ENCODE measurements at places on chromosomes 2 and 18.
A peak's percentile ranks its signal among the peaks of the same experiment; 100 is the strongest.

- H3K27me3 ChIP-seq: no peaks in the 10 kb centered on the region
- H3K36me3 ChIP-seq: no peaks in the 10 kb centered on the region
- no peak overlapping the region for H3K4me3 ChIP-seq
These were observed 35.2 kb downstream of the OTOF start for GRCh38 chr2:26442707-26443106.

- peaks cover 11% of the 10 kb centered on the region for H3K36me3 ChIP-seq
- peaks cover 2% of the 10 kb centered on the region for H3K4me1 ChIP-seq
- H3K4me3 ChIP-seq: no peak overlapping the region
- no peak overlapping the region for H3K27ac ChIP-seq
- no peaks in the 10 kb centered on the region for H3K27me3 ChIP-seq
These were observed 28.8 kb downstream of the STEAP3 start for GRCh38 chr2:119252186-119253113.

GRCh38 chr18:62381373-62381772 lies 56.3 kb downstream of the TNFRSF11A start:
- no peaks in the 10 kb centered on the region for H3K36me3 ChIP-seq
- no peak overlapping the region for H3K27ac ChIP-seq
- H3K4me1 ChIP-seq: no peaks in the 10 kb centered on the region
- no peak overlapping the region for H3K4me3 ChIP-seq
- no peaks in the 10 kb centered on the region for H3K27me3 ChIP-seq

DNA sequence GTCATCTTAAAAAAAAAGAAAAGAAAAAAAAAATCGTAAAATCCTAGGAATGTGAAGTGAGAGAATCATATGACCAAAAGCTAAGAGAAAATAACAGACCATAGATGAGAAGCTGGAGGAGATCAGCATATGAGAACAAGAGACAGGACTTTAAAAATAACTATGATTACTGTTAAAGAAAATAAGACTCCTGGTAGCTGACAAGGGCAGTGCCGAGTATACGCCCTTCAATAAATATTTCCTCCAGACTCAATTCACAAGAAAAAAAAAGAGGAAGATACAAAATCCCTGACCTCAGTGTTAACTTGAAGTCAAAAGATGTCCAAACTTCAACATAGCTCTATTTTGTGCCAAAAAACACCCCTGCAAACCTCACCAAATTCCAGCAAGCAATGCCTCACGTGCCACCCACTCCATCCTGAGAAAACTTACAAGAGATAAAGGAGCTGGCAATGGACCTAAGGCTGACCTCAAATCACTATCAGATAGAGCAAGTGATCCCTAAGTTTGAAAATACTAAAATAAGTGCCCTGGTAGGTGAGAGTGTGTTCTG lies 817.2 kb downstream of the SOCS6 start:
- peak overlapping the region; percentile 89 for H3K27ac ChIP-seq
- no peak overlapping the region for H3K4me3 ChIP-seq
- DNase-seq: no peak
- peaks cover 14% of the 10 kb centered on the region for H3K4me1 ChIP-seq

DNA sequence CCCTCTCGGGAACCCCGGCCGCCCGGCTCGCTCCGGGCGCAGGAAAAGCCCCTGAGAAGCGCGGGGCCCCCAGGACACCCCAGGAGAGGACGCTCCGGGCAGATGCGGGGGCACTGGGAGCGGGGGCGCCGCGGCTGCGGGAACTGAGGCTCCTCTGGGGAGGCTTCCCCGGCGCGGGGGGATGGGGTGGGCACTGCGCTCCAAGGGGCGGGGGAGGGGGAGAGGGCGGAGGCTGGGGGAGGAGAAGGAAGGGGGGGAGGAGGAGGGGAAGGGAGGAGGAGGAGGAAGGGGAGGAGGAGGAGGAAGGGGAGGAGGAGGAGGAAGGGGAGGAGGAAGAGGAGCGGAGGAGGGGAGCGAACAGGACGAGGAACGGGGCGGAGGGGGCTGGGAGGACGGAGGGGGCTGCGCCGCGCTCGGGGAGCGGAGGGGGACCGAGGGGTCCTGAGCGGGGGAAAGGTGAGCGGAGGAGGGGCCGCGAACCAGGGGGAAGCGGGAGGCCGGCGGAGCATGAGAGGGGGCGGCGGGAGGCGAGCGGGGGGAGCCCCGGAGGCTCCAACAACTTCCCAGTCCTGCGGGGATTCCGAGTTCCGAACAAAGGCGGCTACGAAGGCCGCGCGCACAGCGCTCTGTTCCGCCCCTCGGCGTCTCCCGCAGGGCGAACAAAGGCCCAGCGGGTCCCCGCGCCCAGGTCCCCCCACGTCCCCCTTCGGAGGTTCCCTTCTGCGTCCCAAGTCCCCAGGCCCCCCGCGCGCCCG lies 742 bp downstream of the PXDN start:
- H3K36me3 ChIP-seq: no peaks in the 10 kb centered on the region
- peaks cover 4% of the 10 kb centered on the region for H3K4me1 ChIP-seq
- H3K27me3 ChIP-seq: no peaks in the 10 kb centered on the region

DNA sequence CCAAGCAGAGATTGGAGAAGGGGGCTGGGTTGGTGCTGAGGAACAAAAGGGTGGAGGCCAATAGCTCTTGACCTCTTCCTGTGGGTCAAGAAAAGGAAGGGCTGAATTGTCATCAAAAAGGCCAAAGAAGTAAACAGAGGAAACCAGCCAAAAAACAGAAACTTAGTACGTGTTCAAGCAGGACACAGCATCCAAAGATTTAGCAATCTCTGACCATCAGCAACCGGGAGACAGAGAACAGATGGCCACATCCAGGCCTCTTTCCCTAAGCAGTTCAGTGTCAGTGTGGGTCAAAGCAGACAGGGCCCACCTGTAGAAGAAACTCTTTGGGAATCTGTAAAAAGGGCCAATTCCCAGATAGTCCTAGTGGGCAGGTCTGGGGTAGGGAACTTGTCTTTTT lies 2.9 kb downstream of the DNPEP start:
- peaks cover 55% of the 10 kb centered on the region for H3K36me3 ChIP-seq
- H3K4me3 ChIP-seq: no peak overlapping the region
- no peak overlapping the region for H3K27ac ChIP-seq
- peaks cover 11% of the 10 kb centered on the region for H3K4me1 ChIP-seq
- H3K27me3 ChIP-seq: no peaks in the 10 kb centered on the region

DNA sequence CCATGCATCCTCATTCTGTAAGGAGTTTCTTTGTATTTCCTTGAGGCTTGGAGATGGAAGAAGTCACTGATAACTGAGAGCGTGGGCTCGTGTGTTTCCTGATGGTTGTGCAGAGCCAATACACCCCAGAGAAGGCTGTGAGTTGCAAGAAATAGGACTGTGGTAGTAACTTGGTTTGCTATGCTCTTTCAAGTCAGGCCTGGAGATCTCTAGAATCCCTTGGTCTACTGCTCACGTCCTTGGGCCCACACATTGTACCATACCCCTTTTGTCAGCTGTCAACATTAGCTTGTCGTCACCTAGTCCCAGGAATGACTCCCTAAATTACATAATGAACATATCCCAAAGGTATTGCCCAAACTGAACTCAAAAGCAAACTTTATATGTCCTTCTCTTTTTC lies 238.3 kb upstream of the REV1 start:
- no peaks in the 10 kb centered on the region for H3K4me1 ChIP-seq
- H3K27ac ChIP-seq: no peak overlapping the region
- H3K36me3 ChIP-seq: no peaks in the 10 kb centered on the region
- no peak for DNase-seq
- no peaks in the 10 kb centered on the region for H3K27me3 ChIP-seq

DNA sequence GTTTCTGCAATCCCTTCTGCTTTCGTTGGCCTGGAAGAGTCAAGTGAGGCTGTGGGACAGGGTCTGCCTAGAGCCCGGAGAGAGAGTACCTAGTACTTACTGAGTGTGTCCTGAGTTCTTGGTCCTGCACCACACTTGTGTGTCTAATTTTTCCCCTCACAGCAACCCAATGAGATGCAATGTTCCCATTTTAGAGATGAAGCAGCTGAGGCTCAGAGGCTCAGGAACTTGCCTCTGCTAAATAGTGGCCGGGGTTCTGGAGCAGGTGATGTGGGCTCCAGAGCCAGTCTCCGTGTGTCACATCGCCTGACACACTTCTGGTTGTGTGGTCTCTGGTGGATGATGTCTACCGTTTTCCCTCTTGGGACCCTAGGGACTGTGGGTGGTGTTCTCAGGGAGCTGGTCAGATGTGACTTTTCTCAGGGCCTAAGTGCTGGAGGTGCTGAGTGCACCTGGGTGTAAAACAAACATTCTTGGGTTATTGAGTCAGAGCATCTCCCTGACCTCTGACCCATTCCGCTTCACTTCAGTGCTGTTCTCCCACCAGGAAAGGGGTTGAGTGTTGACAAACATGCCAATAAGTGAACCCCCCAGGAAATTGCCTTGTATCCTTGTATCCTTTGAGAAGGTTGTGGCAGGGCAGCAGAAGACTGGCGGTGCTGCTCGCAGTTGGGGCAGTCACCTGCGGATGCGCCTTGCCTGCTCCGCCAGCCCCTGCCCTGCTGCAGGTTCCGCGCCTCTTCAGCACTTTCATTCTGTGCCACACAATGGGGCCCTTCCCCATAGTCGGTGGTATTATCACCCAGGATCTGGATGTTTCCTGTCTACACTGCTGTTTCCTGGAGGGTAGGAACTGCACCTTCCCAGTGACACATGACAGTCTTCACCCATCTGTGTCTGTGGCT lies 32.1 kb downstream of the HK2 start:
- H3K27me3 ChIP-seq: no peaks in the 10 kb centered on the region
- no peaks in the 10 kb centered on the region for H3K36me3 ChIP-seq
- H3K4me3 ChIP-seq: no peak overlapping the region
- H3K27ac ChIP-seq: no peak overlapping the region
- DNase-seq: no peak

GRCh38 chr2:188601391-188601790 lies 309.7 kb downstream of the GULP1 start:
- no peak overlapping the region for H3K4me3 ChIP-seq
- no peaks in the 10 kb centered on the region for H3K36me3 ChIP-seq
- DNase-seq: no peak
- peaks cover 3% of the 10 kb centered on the region for H3K4me1 ChIP-seq

DNA sequence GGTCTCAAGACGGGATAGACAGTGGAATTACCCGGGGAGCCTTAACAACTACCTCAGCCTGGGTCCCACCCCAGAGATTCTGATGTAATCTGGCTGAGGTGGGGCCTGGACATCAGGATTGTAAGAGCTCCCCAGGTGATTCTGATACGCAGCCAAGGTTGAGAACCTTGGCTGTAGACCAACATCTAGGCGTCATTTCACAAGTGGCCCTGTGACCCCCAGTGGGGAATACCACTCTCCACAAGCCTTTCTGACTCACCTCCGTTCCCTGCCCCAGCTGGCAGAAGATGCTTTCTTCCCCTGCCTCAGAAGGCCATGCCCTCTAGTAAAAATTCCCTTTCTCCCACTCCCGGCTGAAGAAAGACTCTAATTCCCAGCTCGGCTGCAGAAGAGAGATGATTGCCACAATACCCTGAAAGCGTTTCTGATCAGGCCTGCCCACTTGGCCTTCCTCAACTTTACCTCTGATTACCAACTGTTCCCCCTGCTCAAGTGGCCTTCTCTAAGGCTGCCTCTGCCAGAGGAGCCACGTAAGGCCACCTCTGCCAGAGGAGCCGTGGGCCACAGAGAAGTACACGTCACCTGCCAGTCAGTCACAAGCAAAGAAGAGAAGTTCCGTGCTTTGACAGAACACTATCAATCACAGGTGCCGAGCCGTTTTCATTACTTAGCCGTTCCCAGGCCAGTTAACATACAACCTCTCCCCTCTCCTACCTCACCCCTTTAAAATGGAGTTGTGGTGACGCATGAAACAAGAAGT lies 116.8 kb upstream of the PKDCC start:
- peaks cover 30% of the 10 kb centered on the region for H3K4me1 ChIP-seq
- H3K27ac ChIP-seq: peak overlapping the region; percentile 2
- no peak for DNase-seq
- no peaks in the 10 kb centered on the region for H3K36me3 ChIP-seq
- H3K4me3 ChIP-seq: no peak overlapping the region

DNA sequence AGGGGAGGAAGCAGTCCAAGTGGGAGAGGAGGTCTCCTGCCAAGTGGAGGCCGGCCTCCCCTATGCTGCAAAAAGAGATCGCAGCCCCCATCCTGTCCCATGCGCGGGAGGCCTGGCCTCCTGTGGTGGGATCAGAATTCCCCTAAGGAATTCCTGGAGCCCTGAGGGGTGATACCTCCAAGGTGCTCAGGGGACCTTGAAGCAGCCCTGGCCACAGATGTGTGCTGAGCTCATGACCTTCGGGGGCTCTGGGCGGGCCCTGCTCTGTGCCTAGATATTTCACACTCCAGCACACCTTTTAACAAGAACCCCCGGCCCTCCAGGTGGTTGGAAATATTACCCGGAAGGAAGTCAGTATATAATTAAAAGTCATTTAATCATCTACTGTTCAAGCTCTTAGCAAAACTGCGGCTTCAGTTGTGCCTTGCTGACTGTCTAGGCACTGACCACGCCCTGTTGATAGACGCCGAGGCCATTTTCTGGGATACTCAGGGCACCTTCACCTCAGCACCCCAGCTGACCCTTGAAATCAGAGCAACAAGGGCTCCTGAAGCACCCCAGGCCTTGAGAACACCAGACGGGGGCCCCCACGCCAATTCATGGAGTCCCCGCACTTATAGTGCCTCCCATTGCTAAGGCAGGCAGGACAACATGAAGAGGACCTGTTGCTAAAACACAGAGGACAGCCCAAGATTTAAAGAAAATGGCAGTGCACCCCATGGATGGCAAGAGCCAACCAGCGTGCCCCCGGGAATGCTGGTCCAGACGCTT lies 119.1 kb downstream of the NDUFA10 start:
- no peaks in the 10 kb centered on the region for H3K4me1 ChIP-seq
- H3K36me3 ChIP-seq: no peaks in the 10 kb centered on the region
- DNase-seq: no peak
- no peak overlapping the region for H3K27ac ChIP-seq
- H3K4me3 ChIP-seq: no peak overlapping the region
- no peaks in the 10 kb centered on the region for H3K27me3 ChIP-seq
